Activated naive CD8-positive, alpha-beta T cell treated with anti-CD3 and anti-CD28 coated beads, Interleukin-2, amount 50 U/mL, for 16 hours (primary cell): ENCODE measurements at places on chromosomes 11 and 22.

DNA sequence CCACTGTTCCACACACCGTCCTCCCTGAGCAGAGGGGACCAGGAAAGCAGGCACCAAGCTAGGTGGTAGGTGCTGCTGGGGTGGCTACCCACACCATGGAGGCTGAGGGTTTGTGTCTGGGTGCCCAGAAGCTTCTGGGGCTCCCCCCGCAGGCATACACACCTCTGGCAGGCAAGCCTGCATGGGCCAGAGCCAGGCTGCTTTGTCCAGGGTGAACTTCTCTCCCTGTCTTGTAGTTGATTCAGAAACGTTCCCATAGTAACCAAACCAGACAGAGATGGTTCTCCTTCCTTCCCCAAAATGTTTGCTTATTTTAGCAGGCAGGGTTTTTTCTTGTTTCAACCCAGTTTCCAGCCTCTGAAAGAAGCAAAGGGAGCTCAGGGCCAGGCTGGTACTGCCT, 40.9 kb upstream of the SUSD2 start:
- DNase-seq, result no peak

GRCh38 chr11:46618837-46619236, 1.5 kb downstream of the ATG13 start:
- no peak for DNase-seq

DNA sequence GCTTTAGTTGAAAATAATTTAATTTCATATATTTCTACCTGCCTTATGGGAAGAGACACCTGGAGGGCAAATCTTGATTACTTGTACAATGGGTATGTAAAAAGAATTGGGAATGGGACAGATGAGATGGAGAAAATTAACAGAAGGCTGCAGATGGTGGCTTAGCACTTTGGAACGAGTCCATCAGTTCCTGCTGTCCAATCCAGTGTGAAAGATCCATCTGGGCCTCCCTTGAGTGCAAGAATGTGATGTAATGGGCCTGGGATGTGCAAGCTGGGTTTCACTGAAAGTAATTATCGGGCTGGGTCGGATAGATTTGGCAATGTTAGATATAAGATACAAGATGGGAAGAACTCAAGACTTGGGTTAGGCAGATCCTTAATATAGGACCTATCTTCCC, 42.0 kb downstream of the CECR2 start:
- DNase-seq, result no peak

DNA sequence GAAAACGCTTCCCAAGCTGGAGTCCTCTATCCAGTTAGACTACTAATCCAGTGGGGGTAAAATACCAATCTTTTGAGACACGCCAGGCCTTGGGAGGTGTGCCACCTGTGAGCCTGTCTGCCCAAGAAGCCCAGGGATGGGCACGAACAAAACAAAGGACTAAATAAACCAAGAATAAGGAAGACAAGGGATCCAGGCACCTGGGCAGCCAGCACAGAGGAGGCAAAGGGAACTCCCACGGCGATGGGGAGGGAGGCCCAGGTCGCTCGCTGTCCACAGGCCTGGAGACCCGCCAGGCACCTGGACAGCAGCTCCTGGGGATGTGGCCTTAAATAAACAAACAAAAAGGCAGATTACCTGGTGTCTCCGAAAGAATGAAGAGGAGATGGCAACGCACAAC, 31.4 kb downstream of the LRFN4 start:
- no peak for DNase-seq

DNA sequence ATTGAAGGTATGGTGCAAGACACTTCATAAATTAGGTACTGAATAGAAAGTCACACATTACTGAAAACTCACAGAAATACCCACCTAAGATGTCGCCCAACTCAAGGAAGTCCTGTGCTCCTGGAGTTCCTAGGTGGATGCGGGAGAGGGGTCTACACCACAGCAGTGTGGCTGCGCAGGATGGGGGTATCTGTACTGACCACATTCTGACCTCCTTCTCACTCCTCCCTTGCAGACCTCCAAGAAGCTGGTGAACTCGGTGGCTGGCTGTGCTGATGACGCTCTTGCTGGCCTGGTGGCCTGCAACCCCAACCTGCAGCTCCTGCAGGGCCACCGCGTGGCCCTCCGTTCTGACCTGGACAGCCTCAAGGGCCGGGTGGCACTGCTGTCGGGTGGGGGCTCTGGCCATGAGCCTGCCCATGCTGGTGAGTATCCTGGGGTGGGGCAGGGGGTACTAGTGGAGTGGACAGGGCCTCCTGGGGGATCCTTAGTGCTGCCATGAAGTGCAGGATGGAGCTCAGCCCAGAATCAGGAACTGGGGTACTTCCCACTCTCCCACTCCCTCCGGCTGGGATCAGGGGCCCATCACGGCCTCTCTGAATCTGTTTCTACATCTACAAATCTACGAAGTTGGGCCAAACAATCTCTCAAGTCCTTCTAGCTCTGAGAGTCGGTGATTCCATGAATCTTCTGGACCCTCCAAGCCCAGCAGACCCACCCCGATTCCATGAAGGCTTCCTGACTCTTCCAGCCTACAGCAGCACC, 4.9 kb downstream of the TKFC start:
- no peak for DNase-seq

DNA sequence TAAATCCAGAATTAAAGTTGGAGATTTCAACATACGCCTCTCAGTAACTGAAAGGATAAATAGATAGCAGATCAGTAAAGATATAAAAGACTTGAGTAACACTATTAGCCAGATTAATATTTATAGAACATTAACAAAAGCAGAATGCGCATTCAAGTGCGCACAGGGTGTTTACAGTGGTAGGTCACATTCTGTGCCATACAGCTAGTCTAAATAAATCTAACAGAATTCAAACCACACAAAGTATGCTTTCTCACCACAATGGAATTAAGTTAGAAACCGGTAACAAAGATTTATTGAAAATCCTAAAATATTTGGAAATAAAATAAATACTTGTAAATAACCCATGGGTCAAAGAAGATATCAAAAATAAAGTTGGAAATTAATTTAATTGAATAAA, 341.0 kb downstream of the DYNC2H1 start:
- no peak for DNase-seq

DNA sequence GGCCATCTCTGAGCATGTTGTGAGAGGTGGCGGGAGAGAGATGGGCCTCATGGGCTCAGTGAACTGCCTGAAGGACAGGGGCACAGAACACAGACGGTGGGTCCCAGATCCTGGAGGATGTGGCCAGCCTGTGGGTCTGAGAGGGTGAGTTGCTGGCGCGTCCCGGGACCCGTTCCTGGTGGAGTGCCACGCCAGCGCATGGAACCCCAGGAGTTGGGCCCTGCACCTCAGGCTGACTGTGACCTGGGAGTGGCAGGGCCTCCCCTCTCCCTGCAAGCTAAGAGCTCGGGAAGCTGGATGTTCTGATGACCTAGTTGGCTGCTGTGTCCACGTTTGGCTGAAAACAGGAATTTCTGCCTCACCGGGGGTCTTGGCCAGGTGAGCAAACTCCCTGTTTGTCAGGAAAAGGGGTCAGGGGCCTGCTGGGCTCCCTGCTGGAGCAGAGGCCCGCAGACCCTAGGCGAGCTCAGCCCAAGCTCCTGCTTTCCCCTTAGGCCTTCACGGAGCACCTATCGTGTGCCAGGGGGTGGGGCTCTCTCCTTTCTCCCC, 15.0 kb downstream of the LRRC32 start:
- DNase-seq, result no peak

DNA sequence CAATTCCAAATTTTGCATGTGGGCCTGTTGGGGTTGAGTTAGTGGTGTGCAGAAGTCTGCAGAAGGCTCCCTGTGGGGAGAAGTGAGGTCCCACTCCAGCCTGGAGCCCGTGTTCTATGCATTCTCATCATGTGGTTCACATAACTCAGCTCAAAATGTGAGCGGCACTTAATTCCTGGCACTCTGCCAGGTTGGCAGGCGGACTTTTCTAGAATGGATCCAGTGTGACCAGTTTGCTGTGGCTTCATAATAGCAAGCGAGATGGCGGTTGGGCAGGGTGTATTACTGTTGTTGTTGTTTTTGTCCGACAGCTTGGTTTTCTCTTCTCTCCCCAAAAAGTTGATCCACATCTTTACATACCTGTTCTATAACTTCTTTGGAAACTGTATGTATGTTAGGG, 146.8 kb upstream of the TTC12 start:
- no peak for DNase-seq

DNA sequence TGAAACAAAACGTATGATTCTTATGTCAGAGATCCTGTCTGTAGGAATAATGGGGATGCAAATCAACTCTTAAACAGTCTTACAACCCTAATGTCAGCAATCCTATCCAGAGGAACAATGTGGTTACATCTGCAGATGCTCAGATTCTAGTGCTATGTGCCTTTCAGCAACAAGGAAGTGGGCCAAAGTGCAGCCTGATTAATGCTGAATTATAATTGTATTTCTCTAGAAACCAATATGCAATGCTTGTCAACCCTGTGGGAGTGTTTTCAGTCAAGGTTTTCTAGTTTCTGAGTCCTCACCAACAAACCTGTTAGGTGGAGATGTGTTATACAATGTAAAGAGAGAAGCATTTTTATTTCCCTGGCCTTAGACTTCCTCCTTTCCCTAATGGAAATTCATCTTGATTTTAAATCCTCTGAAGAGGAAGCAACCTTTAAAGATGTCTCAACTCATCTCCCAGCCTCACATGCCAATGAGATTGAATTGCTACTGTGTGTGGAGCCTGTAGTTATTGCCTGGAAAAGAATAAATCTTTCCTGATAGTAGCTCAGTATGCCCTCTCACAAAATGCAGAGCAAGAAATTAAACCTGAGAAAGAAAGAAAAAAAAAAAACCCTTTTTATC, 26.2 kb upstream of the TMEM123 start:
- no peak for DNase-seq

DNA sequence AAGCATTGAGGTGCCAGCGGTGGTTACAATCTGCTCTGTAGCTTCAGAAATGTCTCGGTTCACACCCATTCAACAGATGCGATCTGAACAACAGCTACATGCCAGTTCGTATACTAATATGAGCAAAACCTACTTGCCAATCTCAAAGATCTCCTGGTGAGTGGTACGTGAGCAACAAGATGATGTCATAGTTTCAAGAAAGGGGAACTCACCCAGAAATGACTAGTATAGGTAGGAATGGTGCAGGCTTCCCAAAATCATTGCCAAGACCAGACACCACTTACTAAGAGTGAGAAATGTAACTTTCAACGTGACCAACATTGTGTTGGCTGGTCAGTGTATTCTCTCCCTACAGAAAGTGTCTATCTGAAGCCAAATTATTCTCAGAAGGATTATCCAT, 31.1 kb downstream of the OR6Q1 start:
- no peak for DNase-seq

GRCh38 chr22:40995821-40996220, 44.6 kb downstream of the RBX1 start:
- no peak for DNase-seq
